Glomerular endothelial cell (primary cell): ENCODE measurements at places on chromosomes 13 and 19.

DNA sequence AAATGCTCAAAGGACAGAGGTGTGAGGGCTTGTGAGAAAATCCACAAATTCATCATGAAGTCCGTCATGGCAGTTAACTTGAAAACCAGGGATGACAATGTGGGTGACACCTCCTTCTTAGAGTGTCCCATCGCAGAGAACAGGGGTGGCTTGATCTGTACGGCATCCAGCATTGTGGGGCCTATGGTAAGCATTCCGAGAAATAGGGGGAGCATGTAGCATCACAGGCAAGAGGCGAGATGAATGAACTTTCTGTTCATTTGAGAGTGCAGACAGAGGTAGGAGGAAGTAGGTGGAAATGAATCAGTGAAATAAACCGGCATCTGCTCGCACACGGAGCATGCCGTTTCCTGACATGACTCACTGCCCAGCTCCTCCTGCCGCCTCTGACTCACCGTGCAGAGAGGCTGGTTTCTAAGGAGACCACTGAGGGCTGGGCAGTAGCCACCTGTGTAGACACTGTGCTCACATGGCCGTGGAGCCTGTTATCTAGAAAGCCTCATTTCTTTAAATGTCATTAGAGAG, 339.0 kb downstream of the RFC3 start:
- DNase-seq, result peak; percentile 95

- no peak for DNase-seq
These were observed 100.8 kb downstream of the STK24 start for GRCh38 chr13:98476106-98476505.

- DNase-seq, result no peak
These were observed 22.8 kb downstream of the RASA3 start for GRCh38 chr13:114109641-114110041.

GRCh38 chr19:33205531-33206260, 11.6 kb downstream of the LRP3 start:
- no peak for DNase-seq

- no peak for DNase-seq
These were observed 12.0 kb downstream of the EBPL start for GRCh38 chr13:49679246-49679645.
